T-helper 1 cell (primary cell): ENCODE measurements at places on chromosomes 3 and 15.
A peak's percentile ranks its signal among the peaks of the same experiment; 100 is the strongest.

GRCh38 chr15:68417051-68417450 is 14.9 kb downstream of the ITGA11 start:
- no peak for DNase-seq

- no peak for DNase-seq
These were observed 749 bp downstream of the RAB8B start for GRCh38 chr15:63189941-63190768.

GRCh38 chr3:81920816-81921215 is 159.4 kb upstream of the GBE1 start:
- DNase-seq: no peak

DNA sequence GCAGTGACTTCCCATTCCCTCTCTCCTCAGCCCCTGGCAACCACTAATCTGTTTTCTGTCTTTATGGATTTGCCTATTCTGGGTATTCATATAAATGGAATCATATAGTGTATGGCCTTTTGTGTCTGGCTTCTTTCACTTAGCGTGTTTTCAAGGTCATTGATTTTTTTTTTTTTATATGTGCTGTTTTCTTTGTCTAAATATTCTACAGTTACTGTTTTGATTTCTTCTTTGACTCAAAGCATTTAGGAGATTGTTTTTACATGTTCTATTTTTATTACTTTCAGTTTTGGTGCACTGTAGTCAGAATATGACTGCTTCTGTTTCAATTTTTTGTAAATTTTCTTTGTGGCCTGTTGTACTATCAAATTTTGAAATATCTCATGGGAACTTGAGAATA is 71.9 kb upstream of the RNU6-1 start:
- DNase-seq: no peak

- DNase-seq: no peak
These were observed 32.4 kb upstream of the PRTG start for GRCh38 chr15:55775316-55775715.

DNA sequence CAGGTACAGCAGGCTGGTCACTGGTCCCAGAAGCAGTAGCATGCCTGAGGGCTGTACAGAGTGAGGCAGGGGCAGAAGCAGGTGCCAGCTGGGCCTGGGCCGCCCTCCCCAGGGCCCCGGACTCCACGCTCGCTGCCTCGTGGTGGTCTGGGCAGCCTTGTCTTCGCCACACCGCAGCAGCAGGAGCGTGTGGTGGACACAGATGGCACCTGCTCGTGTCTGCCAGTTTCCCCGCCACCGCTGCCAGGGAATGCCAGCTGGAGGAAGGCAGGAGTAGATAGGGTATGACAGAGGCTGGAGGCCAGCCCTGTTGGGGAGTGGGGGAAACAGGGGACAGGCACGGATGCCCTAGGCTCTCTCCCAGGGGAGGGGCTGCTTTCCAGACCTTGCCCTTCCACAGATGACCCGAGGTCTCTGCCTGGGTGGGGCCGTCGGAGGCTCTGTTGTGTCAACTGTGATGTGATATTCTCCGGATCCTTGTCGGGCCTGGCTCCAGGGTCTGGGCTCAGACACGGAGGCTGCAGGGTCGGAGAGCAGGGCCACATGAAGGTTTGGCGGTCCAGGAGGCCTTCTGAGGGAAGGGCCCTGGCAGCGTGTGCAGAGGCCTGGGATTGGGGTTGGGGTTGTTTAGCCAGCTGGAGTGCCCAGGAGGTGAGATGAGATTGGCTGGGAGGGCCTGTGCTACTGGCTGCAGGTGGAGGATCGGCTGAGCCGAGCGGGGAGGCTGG is 33.6 kb downstream of the GOLGA6L10 start:
- no peak for DNase-seq

DNA sequence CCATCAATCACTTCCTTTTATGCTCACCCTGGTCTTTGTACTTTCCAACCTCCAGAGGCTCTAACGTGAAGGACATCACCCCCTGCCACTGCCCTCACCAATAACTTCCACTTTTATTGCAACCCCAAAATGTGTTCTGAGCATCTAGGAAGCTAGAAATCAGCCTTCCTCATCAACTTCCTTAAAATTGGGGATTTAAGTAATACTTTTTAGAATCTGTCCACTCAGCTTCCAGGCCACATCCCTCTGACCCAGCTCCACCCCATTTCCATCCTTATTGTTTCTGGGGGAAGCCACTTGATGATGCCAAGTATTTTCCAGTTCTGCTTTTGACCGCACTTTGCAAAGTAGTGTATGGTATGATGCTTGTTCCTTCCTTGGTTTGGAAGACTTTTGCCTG is 73.5 kb upstream of the XCR1 start:
- DNase-seq: no peak

- DNase-seq: no peak
These were observed 66.3 kb upstream of the AKAP13 start for GRCh38 chr15:85314146-85314545.

GRCh38 chr3:188937389-188937788 is 234.4 kb upstream of the TPRG1 start:
- DNase-seq: no peak

DNA sequence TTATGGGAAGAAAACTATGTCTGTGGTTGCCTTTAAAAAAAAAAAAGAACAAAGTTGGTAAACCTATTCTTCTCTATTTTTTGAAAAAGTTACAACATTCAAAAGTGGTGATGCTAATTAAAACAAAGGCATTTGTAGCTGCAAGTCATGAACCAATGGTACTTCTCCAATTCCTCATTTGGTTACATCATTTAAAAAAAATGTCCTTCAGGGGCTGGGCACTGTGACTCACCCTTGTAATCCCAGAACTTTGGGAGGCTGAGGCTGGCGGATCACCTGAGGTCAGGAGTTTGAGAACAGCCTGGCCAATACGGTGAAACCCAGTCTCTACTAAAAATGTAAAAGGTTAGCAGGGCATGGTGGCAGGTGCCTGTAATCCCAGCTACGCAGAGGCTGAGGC is 574.6 kb downstream of the VGLL3 start:
- DNase-seq: no peak

DNA sequence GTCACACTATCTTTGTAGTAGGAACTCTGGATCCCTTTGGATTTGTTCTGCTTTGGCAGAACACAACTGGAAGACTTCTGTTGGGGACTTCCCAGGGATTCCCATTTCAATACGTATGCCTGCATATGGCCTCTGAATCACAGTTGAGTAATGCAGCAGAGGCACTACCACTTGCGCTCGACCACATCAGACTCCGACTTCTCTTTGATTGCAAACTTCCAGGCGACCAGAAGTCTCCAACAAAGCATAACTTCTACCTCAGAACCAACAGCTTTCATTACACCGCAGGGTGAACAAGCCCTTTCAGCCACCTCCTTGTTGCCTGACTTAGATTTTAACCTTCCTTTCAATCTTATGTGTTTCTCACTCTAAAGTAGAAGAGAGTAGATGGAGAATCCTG is 924.4 kb downstream of the IGSF11 start:
- no peak for DNase-seq

DNA sequence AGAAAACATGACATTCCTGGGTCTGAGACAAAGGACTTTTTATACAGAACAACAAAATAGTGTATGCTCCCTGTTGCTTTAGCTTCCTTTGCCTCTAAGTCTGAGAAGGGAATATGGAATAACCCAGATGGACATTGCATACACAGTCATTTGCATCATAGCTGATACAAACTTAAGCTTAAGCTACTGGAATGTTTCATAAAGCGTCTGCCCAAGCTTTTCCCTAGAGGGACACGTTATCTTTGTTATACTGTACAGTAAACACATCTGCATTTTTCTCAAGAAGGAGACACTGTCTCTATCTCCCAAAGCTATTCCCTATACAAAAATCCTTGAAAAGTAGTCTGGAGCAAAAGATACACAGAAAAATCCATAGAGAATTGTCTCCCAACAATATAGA is 775.0 kb downstream of the DIPK2A start:
- no peak for DNase-seq

- peak; percentile 84 for DNase-seq
These were observed 127.1 kb upstream of the RBMS3 start for GRCh38 chr3:29153811-29154210.

DNA sequence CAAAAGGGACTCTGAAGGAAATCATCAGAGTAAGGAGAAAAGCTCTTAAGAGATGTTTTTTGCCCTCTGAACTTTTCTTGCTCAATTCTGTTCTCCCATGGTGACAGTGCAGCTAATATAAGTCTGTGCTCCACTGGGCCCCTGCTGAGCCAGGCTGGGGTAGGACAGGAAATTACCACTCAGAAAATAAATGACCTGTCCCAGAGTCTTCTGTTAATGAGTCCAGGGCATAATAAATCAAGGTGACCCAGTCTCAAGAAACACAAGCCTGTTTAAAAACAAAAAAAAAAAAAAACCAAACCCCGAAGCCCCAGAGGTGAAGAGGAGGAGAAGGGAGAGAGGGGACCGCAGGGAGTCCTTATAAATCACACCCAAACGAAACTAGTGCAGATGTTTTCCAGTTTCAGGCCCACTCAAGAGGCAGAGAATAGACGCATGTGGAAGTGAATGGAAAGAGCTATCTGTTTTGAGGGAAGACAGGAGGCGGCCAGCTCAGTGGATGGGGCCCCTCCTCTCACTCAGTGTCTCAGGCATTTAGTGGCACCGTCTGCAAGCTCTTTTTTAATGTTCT is 59.8 kb upstream of the BOC start:
- no peak for DNase-seq

DNA sequence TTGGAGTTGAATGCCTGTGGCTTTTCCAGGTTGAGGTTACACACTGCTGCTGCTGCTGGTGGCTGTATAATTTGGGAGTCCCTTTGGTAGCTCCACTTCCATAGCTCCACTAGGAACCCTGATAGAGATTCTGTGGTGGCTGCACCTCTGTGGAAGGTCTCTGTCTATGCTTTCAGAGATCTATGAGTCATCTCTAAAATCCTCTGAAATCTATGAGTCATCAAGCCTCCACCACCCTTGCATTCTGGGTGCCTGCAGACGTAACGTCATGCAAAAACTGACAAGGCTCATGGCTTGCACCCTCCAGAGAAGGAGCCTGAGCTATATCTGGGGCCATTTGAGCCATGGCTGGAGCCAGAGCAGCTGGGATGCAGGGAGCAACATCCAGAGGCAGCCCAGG is 1037.0 kb upstream of the CFAP20DC start:
- no peak for DNase-seq

DNA sequence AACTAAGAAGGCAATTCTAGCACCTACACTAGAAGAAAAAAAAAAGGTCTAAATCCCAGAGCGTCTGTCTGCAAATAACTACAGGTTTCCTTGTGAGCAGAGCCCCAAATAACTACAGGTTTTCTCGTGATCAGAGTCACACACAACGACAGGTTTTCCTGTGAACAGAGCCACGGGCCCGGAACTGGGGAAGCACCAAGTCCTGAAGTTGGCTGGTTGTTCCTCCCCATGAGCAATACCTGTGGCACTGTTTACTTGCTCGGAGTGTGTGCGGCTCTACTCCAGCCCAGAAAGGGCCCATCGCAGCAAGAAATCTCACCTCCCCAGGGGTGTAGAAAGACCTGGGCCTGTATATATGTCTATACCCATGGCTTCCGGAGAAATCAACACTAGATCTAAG is 644 bp upstream of the MASP1 start:
- no peak for DNase-seq

DNA sequence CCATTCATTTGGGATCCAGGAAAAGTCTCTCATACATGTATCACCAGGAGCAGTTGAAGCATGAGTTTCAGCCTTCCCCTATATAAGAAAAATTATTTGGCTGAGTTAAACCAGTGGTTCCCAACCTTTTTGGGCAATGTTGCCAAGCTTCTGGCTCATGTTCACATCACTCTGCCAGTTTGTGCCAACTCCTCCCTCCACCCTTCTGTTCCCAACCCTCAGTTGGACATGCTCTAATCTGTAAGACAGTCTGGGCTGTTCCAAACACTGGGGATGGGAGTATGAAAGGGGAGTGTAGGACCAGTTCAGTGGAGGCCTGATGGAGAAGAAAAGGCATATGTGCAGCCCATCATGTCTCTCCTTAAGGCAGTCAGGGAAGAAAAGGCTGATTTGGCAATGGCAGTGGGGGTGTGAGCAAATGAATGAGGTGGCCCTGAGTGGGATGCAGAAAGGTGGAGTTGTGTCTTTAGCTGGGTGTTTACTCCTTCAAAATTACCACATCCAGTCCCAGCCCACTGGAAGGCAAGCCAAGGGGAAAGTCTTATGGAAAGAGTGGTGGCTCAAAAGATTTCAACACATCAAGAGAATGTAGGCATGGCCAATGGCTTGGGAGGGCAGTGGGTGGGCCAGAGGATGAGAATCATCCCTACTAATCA is 32.0 kb upstream of the PRICKLE2 start:
- DNase-seq: no peak

- DNase-seq: no peak
These were observed 322.8 kb upstream of the CTNNB1 start for GRCh38 chr3:40876496-40876895.

DNA sequence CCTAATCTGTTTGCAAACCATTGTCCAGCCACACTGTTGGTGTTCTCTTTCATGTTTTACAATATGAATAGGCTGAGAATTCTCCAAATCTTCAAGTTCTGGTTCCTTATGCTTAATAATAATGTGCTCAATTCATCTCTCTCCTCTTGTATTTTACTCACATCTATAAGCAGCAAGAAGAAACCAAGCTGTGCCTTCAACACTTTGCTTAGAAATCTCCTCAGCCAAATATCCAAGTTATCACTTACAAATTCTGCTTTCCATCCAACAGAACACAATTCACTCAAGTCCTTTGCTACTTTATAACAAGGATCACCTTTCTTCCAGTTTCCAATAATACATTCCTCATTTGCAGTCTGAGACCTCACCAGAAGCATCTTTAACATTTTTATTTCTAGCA is 117.5 kb downstream of the LRRC28 start:
- DNase-seq: no peak

DNA sequence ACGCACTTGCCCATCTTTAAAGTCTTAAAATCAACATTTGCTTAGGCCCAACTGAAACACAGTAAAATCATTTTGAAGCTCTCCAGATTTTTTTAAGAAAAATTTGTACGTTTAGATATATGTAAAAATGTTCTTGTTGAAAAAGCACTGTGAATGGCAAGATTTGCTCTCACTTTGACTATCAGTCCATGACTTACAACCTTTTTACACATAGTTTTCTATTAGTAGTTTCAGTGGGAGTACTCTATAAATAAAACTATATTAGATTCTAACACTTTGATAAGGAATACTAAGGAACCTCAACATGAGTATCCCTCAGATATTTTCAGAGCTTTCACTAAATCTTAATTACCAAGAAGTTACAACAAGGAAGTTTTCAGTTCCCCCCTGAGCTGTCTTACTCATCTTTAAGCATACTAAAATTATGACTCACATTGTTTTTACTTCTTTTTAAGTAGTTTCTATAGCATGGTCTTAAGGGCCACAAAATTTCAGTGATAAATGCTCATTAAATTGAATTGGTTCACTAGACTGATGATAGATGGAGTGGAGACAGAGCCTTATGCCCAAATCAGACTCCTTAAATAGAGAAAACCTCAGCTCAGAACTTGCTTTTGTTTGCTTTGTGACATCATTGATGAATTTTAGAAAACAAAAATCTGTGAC is 31.6 kb upstream of the RAP2B start:
- DNase-seq: no peak

DNA sequence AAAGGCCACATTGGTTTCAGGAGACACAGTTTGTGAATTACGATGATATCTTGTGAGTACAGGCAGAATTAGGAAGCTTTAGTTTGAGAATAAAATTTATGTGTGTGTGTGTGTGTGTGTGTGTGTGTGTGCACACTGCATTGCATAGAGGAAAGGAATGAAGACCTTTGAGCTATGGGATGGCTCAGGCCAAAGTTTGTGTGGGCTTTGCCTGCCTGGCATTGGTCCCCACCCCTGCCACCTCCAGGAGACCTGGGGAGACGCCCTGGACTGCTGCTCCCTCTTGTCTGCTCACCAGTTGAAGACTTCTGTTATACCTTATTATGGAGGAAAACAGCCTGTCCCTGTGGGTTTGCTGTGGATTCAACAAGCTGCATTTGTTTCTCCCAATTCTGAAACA is 37.2 kb downstream of the TIGIT start:
- no peak for DNase-seq
